ENCODE measurements at places on chromosomes 1 and 21.

- DNase-seq: no peak
Observed at GRCh38 chr21:14913638-14914037, 151.2 kb downstream of the NRIP1 start.

DNA sequence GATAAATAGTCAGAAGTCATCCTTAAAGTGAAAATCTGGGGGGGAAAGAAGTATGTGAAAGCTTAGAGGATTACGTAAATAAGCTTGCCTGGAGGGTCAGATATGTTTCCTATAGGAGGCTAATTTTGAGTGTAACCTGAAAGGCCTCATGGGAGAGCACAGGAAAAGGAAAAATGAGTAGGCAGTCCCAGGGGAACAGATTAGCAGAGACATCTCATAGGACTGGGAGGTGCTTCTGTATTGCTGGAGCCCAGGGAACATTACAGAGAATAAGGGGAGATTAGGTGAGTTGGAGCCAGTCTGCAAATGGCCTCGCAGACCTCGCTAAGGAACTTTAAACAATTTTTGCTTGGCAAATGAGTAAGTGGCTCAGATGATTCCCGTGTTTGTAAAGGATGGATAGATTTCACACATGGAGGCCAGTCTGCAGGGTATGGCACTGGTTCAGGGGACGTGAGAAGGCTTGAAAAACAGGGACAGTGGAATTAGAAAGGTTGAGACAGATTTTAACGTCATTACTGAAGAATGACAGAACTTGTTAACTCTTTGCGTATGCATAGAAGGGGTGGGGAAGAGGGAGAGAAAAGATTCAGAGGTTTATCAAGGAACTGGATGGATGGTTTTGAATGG, 149.1 kb downstream of the GREM2 start:
- no peak for DNase-seq

DNA sequence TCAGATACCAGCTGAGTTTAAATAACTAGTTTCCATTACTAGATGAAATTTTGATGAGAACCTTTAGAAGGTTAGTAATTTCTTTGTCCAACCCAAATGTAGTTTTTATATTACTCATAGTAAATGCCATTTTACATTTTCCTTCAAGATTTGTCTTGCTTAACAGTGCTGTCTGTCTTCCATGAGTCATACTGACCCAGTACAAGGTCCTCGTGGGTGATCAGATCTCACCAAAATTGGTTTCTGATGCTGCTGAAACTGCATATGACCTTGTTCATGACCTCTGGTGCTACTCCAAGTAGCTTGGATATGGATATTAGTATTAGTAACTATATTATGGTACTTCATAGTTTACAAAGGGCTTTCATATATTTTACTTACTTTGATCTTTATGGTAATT, 207.1 kb downstream of the RYR2 start:
- DNase-seq: no peak

DNA sequence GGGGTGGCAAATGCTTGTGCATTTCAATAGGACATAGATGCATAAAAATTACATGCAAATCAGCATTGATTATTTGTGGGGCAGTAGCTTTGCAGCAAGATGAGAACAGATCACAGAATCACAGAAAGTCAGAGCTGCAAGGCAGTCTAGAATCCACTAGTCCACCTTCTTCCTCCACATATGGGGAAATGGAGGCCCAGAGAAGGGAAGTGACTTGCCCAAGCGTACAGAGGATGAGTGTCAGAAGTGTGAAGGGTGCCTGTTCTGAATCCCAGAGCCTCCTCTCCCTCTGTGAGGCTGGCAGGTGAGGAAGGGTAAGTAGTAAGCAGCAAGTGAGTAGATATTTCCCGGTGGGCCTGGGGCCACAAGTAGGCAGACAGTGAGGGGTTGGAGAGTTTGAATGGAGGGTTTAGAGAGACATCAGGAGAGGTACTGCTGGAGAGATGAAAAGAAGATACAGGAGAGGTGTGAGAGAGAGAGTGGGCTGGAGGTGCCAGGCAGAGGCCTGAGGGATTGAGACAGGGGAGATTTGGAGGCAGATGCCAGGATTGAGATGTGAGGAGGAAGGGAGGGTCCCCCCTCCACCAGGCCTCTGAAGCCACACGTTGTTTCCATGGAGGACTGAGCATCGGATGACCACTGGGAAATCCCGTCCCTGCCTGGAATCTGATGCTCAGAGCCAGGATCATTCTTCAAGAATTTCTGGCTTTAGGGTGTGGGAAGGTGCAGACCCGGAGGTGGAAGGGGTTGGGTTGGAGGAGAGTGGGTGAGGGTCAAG, 4.8 kb upstream of the MYOG start:
- no peak for DNase-seq

DNA sequence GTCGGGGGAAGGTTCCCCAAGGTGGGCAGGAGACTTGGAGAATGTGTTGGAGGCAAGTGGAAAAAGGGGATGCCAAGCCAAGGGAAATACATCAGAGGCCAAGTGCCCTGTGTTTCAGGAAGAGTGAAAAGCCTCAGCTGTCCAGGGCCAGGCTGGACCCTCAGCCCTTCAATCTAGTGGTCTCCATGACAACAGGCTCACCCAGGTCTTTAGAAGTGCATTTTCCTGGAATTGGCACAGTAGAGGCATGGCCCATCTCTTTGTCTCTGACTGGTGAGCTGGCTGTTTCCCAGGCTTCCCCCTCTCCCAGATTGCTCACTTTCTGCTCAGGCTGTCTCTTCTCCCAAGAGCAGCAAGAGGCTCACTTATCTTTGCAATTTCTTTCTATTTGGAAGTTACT, 10.4 kb upstream of the RHBG start:
- no peak for DNase-seq

DNA sequence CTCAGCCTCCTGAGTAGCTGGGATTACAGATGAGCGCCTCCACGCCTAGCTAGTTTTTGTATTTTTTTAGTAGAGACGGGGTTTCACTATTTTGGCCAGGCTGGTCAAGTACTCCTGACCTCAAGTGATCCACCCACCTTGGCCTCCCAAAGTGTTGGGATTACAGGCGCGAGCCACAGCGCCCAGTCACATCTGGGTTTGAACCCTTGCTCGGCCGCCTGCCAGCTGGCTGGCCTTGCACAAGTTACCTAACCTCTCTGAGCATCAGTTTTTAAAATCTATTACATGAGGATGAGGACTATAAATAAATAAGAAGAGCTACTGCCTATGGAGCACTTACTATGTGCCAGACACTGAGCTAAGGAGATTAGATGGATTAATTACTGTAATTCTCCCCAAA, 17.7 kb upstream of the PADI2 start:
- DNase-seq: no peak

GRCh38 chr1:64006276-64007051, 197.0 kb upstream of the UBE2U start:
- DNase-seq: no peak

Data from lung (tissue), 17 donors.